Fibroblast of skin of scalp (primary cell): ENCODE measurements at places on chromosomes 5 and 9.
A peak's percentile ranks its signal among the peaks of the same experiment; 100 is the strongest.

DNA sequence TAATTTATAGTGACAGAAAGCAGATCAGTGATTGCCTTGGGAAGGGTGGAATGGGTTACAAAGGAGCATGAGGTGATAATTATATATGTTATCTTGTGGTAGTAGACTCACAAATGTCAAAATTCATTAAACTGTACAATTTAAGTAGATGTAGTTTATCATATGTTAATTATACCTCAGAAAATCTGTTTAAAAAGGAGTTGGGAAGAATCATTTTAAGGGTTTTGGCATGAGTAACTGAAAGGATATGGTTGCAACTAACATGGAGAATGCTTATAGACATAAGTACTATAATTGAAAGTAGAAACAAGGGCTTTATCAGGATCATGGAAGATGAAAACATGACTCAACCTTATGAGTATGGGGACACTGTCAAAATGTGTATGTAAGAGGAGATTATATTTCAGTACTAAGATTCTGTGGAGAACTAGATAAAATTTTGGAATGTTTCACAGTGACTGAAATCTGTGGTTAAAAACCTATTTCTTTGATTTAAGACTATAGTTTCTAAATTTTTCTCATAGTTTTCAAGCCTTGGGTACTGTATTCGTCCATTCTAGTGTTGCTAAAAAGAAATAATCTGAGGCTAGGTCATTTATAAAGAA, 73.3 kb downstream of the FCHO2 start:
- peak; percentile 63 for DNase-seq

- no peak for DNase-seq
These were observed 71.5 kb downstream of the NR3C1 start for GRCh38 chr5:143331956-143332355.

DNA sequence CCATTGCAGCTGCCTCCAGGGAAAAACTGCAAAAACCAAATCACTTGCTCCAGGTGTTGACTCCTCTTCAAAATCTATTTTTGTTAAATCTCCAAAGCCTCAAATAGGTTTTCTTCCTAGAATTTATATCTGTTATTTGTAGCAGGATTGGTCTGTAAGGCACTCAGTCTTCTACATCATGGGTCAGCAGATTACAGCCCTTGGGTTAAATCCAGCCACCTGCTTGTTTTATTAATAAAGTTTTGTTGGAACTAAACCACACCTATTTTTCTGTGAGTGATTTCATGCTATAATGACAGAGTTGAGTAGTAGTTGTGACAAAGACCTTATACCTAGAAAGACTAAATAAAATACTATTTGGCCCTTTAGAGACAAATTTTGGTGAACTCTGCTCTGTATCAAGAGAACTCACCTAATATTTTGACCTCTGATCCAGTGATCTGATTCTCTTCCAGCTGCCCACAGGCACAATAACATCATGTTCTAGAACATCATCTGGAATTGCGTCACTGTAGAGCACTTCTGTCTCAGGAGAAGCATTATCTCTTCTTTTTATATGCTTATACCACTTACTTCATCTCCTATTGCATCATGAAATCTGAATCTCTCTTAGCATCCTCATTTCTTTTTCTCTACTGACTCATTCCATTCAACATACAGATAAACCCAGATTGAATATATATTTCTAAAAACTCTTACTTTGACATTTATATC, 130.1 kb downstream of the RPS23 start:
- DNase-seq, result no peak

- peak; percentile 0 for DNase-seq
These were observed 551.6 kb downstream of the PRDM9 start for GRCh38 chr5:24059006-24059405.
